ENCODE measurements at places on chromosomes 2 and 18. TPM values are rescaled to one million over a fixed set of nuclear protein-coding genes. Genes with fewer than 3 reads are reported as not detected.

- DNase-seq: no peak
These were observed 4.6 kb downstream of the TMEM163 start for GRCh38 chr2:134714228-134714627.

DNA sequence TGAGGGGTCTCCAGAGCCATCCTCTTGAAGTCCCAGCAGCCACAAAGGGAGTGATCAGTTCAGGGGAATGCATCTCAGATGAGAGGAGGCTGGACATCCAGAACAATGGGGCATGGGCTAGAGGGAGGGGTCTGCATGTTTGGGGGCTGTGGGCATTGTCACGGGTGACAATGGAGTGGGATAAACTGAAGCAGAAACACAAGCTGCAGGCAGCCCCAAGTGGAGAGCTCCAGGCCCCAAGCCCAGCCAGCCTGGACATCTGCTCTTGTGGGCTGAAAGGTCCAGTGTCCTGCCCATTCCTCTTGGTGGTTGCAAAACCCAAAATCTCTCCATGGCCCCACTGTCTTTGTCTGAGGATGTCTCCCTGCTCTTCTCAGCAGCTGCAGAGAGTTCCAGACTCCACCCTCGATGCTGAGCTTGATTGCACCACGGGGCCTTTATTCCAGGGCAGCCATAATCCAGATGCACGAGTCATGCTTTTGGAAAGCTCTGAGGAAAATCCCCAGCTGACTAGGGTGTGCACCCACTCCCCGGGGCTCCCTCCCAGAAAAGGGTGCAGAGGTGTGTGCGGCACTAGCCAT is 149.4 kb downstream of the TNS1 start:
- DNase-seq: no peak

DNA sequence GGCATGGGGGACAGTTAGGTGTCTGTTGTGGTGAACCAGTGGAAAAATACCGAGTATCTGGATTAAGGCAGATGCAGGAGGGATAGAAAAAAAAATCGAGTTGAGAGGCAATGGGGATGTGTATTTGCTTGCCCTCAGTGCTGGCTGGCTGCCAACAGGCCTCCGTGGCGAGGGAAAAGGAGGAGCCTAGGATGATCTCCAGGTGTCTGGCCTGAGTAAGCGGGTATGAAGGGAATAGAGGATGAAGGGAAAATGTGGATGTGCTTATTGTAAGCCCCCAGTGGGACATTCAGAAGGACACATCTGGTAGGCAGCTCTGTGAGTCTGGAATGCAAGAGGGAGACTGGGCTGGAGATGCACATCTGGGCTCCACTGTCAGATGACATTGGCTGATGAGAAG is 22.8 kb downstream of the KCNS3 start:
- no peak for DNase-seq

- DNase-seq: no peak
These were observed 112.8 kb downstream of the PHLPP1 start for GRCh38 chr18:62828091-62828640.

- no peak for DNase-seq
These were observed 142.8 kb upstream of the SALL3 start for GRCh38 chr18:78836838-78837237.

GRCh38 chr2:70630761-70631160 is 77.1 kb upstream of the TGFA start:
- DNase-seq: no peak

DNA sequence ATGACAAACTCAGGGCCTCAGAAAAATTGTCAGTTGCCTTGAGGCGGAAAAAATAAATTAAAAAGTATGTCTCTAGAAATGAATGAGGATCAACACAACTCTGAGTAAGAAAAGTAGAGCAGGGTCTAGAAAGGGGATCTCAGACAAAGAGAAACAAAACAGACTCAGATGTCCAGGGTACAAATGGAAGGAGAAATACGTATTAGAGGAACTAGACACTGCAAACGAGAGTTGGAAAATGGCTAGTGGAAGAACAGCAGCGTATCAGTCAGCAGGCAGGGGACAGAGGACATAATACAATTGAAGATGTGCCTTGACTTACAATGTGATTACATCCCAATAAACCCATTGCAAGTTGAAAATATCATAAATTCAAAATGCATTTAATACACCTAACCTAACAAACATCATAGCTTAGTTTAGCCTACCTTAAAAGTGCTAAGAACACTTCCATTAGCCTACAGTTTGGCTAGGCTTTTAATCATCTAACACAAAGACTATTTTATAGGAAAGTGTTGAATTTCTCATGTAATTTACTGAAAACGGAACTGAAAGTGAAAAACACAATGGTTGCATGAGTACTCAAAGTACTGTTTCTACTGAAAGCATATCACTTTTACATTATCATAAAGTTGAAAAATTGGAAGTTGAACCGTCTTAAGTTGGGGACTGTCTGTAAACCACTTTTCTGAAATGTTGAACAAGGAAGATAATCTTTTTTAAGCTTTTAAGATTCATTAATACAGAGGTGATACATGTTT is 182.8 kb downstream of the NBAS start:
- DNase-seq: no peak

DNA sequence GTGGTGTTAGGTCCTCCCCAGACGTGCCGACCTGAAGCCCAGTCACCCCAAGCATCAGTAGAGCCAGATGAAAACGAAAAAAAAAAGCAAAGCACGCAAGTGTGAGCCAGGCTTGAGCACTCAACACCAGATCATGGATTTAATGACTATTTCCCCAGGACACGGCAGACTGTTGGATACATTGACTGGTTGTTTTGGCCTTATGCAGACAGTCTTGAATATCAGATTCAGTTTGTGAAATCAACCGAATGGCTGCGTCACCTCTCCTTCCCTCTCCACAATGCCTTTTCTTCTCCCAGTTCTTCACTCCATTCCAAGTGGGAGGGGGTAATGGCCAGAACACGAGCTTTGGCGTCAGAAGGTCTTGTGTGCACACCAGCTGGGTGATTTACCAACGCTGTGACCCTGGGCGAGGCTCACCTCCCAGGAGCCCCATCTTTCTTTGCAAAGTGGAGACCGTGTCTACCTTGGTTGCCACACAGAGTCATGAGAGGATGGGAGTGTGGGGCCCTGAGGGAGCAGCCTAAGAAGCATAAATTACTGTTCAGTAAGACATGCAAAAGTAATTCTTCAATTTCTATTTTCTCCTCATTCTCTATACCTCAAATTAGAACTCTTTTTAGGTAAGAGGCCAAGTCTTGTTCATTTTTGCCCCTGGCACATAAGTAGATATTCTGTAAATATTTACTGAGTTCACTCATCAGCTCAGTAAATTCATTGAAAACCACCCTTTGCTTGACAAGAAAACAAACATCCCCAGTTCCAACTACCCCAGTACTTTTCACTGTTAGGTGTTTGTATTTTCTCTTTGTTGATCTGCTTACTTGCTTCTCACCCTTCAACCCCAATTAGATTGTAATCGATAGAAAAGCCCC is 181.1 kb upstream of the COPS8 start:
- no peak for DNase-seq

The ZEB2 gene
- 0.95 TPM for total RNA-seq

The OSGEPL1 gene
- total RNA-seq: 5.7 TPM

The GLB1L gene
- 10.8 TPM for total RNA-seq

DNA sequence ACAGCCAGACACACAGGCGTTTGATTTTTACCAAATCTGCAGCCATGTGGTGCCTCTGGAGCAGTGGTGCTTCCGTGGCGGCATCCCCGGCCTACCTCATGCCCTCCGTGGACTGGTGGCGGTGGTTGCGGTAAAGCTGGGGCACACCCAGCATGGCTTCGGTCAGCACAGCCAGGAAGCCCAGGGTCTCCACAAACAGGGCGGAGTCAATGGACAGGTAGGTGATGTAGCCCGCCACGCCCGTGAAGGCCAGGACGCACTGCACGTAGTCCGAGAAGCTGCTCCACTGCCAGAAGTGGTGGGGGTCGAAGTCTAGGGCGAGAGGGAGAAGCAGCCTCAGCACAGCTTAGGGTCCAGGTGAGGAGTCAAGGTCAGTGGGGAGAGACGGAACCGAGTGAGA is 32.4 kb downstream of the SLC66A2 start:
- DNase-seq: no peak
